ENCODE measurements at places on chromosomes 4 and X.

- DNase-seq = no peak
- no peaks in the 10 kb centered on the region for H3K27me3 ChIP-seq
- H3K4me1 ChIP-seq = peaks cover 7% of the 10 kb centered on the region
- no peaks in the 10 kb centered on the region for H3K36me3 ChIP-seq
- no peak overlapping the region for H3K27ac ChIP-seq
These were observed 5.5 kb upstream of the WFS1 start for GRCh38 chr4:6264225-6264540.

DNA sequence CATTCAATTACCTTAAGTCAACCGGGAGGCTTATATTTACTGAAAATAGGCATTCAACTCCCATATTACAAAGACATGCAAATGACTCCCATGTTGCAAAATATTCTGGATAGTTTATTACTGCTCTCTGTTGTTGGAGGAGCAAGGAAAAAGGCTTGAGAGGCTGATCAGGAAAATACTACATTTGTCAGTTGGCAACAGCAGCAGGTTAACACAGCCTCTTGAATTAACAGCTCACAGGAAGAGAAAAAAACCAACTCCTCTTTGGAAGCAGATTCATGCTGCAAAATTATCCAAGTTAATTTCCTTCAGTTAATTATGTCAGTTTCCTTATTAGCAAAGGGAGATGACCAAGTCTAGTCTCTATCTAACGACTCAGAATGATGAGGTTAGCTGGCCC lies 238.9 kb downstream of the MAML3 start:
- H3K36me3 ChIP-seq = no peaks in the 10 kb centered on the region
- DNase-seq = no peak
- no peak overlapping the region for H3K27ac ChIP-seq

DNA sequence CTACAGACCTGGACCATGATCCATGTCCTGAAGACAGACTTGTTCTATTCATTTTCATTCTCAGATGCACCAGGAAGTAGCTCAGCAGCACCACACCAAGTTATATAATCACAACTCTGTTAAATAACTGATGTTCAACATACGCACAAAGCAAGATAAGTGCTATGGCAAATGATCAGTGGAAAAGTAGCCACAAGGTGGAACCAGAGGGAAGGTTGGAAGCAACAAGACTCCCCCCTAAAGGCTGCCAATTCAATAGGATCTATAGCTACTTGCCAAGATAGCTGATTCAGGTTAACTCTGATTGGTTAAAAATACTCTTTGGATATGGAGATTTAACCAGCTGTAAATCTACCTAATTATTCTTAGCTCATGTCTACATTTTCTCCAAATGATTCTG lies 23.7 kb upstream of the FAM47B start:
- no peaks in the 10 kb centered on the region for H3K27me3 ChIP-seq
- no peaks in the 10 kb centered on the region for H3K4me1 ChIP-seq

DNA sequence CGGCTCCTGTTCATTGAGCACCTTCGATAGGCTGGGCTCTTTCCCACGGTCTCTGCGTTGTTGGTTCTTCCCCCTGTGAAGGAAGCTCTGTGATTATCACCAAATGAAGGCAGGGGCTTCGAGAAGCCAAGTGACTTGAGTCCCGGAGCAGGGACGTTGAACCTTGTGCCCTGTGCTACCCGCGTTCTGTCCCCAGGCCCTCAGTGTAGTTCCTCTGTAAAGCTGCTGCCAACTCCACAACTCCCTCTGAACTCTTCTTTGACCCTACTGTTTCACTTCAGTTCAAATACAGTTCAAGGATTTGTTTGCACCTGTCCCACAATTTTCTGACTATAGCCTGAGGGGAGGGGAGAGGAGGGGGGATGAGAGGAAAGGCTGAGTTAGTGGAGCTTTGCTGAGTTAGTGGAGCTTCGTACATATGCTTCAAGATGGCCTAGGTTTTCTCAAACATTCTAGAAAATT lies 635 bp upstream of the PHF8 start:
- no peaks in the 10 kb centered on the region for H3K27me3 ChIP-seq
- peaks cover 10% of the 10 kb centered on the region for H3K4me1 ChIP-seq
- peaks cover 15% of the 10 kb centered on the region for H3K36me3 ChIP-seq
- DNase-seq = no peak

GRCh38 chrX:26954029-26954428 lies 509.1 kb downstream of the PPP4R3C start:
- DNase-seq = no peak
- no peaks in the 10 kb centered on the region for H3K4me1 ChIP-seq
- no peak overlapping the region for H3K4me3 ChIP-seq
- no peaks in the 10 kb centered on the region for H3K27me3 ChIP-seq
